Stimulated activated CD4-positive, alpha-beta T cell treated with anti-CD3 and anti-CD28 coated beads, Interleukin-1b, Interleukin-23, amount 100 ng/mL, for 24 hours (primary cell): ENCODE measurements at places on chromosomes 13 and 19.

DNA sequence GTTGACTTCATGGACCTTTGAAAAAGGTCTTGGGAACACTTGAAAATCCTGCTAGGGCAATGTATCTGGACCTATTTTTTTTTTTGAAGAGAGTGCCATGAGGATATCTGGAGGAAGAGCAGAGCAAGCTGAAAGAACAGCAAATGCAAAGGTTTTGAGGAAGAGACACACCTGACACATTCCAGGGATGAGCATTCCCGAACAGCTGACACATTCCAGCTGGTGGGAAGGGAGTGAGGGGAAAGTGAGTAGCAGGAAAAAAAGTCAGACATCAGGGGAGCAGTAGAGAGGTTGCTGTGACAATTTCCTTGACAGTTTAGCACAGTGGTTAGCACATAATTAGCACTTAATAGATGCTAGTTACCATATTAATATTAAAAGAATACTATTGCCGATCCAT, 14.7 kb downstream of the DGKH start:
- no peak for DNase-seq

- DNase-seq = no peak
Observed at GRCh38 chr19:14545716-14546082, 16.3 kb downstream of the TECR start.

- no peak for DNase-seq
Observed at GRCh38 chr19:24051516-24051915, 35.5 kb upstream of the ZNF254 start.

GRCh38 chr19:36040495-36040894, 7.8 kb upstream of the CLIP3 start:
- DNase-seq = no peak

DNA sequence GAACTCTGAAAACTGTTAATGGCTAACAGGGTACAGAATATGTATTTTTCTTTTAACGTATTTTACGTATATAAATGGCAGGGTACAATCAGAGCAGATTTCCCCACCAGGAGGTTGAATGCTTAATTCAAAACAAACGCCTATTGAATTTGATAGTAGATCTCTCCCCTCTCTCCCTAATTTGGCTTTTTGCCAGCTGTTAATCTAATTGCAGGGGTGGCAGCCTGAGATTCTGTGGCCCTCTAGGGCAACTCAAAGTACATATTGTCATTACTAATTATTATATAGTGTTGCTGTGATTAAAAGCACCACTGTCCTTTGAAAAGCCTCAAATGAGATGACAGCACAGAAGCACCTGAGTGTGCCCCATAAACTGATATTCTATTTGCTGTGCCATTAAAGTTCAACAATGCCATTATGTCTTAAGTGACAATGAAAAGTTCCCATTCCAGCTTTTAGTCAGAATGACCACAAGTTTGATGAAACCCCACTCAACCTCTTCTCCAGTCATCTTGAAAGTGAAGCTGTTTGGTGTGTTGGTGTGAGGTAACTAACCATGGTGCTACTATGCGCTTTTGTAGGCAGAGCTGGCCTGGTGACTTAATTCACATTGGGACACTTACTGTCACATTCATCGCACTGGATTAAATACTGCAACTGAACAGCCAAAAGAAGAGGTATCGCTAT, 351.4 kb downstream of the KCNRG start:
- DNase-seq = no peak

DNA sequence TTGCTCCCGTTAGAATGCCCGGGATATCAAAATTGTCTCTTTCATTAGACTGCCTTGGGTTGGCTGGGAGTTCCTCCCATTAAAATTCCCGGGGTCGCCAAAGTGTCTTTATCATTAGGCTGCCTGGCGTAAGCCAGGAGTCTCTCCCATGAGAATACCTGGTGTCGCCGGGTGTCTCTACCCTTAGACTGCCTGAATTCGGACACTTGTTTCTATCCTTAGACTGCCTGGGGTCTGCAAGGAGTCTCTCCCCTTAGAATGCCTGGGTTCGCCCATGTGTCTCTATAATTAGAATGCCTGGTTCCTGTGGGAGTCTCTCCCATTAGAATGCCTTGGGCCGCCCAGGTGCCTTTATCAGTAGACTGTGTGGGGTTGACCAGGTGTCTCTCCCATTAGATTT, 1538.2 kb downstream of the UQCRFS1 start:
- no peak for DNase-seq

GRCh38 chr13:45162821-45163220, 38.0 kb downstream of the KCTD4 start:
- no peak for DNase-seq

GRCh38 chr13:78712831-78713230, 53.9 kb upstream of the OBI1 start:
- DNase-seq = no peak

DNA sequence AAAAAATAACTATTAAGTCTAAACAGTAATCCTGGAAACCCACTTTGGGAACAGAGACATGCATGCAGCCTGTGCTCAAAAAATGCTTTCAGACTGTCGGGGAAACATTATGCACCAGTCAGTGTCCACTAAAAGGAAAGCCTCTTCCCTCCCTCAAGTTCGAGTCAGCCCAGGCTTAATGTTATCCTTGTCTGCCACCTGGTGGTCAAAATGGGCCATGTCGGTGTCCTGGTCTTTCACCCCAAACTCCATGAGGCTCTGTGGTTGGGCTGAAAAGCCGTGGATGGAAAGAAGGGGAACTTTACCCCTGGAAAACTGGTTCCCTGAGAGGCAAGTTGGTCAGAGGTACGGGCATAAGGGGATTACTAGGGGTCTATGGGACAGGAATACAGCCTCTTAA, 88.4 kb upstream of the ZNF492 start:
- DNase-seq = peak; percentile 7

DNA sequence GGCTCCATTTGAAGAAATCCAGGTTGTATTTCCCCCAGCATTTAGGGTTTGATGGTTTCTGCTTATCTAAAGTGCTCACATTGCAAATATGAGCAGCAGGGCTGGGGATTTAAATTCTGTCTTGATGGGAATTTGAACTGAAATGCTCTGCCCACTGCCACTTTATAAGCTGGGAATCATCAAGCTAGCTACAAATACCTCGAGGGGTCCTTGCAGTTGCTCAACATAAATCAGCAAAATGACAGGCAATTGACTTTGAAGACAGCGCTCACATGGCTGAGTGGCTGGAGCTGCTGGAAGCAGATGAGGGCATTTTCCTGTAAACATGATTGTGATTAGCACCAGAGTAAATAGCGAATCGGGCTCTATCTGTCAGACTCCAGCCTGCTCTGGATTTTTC, 39.4 kb upstream of the MEDAG start:
- DNase-seq = no peak

- DNase-seq = no peak
Observed at GRCh38 chr19:10706990-10707389, 5.8 kb downstream of the QTRT1 start.

DNA sequence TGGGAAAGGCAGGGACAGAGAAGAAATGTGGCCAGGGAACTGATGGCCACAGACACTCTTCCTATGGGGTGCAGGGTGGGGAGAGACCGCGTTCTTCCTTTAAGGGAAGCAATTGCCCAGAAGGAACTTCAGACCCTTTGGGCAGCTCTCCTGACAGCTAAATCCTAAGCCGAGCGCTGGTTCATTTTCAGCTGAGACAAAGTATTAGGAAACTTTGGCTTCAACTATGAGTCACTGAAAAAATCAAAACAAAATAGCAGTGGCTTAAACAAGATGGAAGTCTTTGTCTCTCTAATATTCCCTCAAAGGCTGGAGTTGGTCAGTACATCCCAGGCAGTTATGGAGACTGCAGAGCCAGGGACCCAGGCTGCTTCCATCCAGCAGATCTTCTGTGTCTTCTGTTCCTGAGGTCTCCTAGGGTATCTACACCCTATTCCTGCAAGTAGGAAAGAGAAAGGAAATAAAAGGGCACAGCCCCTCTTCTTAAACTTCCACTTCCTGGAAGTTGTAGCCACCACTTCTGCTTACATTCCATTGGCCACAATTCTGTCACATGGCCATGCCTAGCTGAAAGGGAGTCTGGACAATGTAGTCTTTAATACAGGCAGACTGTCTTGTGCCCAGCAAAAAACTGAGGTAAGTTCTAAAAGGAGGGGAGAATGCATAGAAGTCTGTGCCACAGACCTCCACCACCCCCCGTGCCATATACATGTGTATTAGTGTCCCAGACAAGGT, 163.5 kb downstream of the KATNAL1 start:
- no peak for DNase-seq
